ENCODE measurements at places on chromosomes 4 and X. TPM values are rescaled to one million over a fixed set of nuclear protein-coding genes. Genes with fewer than 3 reads are reported as not detected.

Gene HTN3
- total RNA-seq: not detected

Gene GALNTL6
- total RNA-seq: 0.34 TPM

Gene ARSJ
- total RNA-seq: 1.7 TPM

Gene S100G
- total RNA-seq: not detected

Gene CSAG2
- total RNA-seq: not detected

Gene MMRN1
- under 0.01 TPM for total RNA-seq

Gene PGRMC1
- 65.4 TPM for total RNA-seq

Gene TRPC3
- not detected for total RNA-seq

Gene GIMD1
- not detected for total RNA-seq
